ENCODE measurements at places on chromosomes 13 and 19. TPM values are rescaled to one million over a fixed set of nuclear protein-coding genes. Genes with fewer than 3 reads are reported as not detected.

Gene LYPD5
- total RNA-seq: 3.3 TPM

Gene CERS1
- 0.15 TPM for total RNA-seq

Gene PEX11G
- 6.6 TPM for total RNA-seq

Gene PLIN4
- 6.3 TPM for total RNA-seq
